ENCODE measurements at places on chromosomes 2 and 18.
A peak's percentile ranks its signal among the peaks of the same experiment; 100 is the strongest.

- DNase-seq, result no peak
Observed at GRCh38 chr2:27977731-27978312, 87.3 kb downstream of the BABAM2 start.

GRCh38 chr2:223053484-223054192 lies 1.6 kb downstream of the KCNE4 start:
- no peak for DNase-seq

- DNase-seq, result no peak
Observed at GRCh38 chr2:239308661-239309397, 92.0 kb downstream of the HDAC4 start.

DNA sequence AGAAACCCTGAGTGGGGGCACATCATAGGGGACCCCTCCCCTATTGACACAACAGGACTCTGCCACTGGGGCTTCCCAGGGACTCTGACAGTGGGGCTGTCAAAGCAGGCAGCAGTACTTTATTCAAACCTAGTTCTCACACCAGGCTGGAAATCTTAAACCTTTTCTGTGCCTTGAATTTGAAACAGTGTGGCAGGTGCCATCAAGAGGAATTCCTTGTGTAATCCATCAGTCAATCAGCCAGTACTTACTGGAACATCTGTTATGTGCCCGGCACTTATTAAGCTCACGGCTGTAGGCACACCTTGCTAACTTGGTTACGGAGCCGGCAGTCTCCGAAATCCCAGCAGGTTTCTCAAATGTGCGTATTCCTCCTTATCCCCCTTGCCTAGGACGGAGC lies 12.0 kb downstream of the GLI2 start:
- DNase-seq, result no peak

- DNase-seq, result no peak
Observed at GRCh38 chr18:29147944-29148343, 971.0 kb upstream of the CDH2 start.

DNA sequence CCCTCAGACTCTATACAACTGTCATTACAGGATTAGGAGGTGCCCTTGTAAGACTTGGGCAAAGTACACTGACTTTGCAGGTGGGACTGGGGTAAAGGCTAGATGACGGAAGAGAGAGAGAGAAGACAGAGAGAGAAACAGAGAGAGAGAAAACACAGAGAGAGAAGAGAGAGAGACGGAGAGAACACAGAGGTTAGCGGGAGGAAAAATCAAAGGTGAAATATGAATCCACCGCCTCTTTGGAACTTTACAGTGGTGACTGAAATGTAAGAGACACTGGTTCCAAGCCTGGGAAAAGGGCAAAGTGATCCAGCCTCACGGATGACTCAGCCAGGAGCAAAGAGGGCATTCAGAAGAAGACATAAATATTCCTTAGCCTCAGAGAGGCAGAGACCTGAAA lies 25.1 kb upstream of the CAB39 start:
- no peak for DNase-seq

- no peak for DNase-seq
Observed at GRCh38 chr2:28766070-28766469, 14.4 kb downstream of the PPP1CB start.

DNA sequence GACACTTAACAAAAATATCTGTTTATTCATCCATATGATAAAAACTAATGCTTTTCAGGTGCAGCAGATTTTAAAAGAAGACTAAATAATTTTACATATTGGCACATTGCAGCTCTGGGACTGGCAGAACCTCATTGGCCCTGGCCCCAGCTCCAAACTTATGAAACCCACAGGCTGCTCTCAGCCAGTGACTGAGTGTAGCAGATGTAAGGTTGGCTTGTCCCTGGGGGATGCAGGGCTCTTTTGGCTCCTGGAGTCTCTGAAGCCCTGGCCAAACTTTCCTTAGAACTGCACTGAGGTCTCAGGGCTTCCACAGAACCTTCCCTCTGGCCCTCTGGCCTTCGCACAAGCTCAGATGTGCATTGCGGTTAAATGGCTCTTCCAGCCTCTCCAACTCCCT lies 725.0 kb upstream of the SOX11 start:
- no peak for DNase-seq

- peak; percentile 6 for DNase-seq
Observed at GRCh38 chr2:8378016-8378810, 303.6 kb upstream of the ID2 start.

- no peak for DNase-seq
Observed at GRCh38 chr2:38442643-38443541, 65.8 kb upstream of the ATL2 start.

GRCh38 chr18:8668381-8668780 lies 37.0 kb upstream of the MTCL1 start:
- DNase-seq, result no peak

GRCh38 chr2:199041-199966 lies 64.5 kb downstream of the SH3YL1 start:
- no peak for DNase-seq

GRCh38 chr18:27803957-27804356 lies 373.0 kb downstream of the CDH2 start:
- DNase-seq, result no peak

GRCh38 chr2:149028891-149029290 lies 9.6 kb upstream of the LYPD6B start:
- no peak for DNase-seq

GRCh38 chr18:68056936-68057335 lies 540.4 kb upstream of the DSEL start:
- no peak for DNase-seq
